DMS79 (cell line): ENCODE measurements at places on chromosomes 5 and 9.

- no peak for DNase-seq
These were observed 40.4 kb upstream of the MACIR start for GRCh38 chr5:103218164-103218563.

- no peak for DNase-seq
These were observed 136.9 kb upstream of the FBN2 start for GRCh38 chr5:128674837-128675446.

DNA sequence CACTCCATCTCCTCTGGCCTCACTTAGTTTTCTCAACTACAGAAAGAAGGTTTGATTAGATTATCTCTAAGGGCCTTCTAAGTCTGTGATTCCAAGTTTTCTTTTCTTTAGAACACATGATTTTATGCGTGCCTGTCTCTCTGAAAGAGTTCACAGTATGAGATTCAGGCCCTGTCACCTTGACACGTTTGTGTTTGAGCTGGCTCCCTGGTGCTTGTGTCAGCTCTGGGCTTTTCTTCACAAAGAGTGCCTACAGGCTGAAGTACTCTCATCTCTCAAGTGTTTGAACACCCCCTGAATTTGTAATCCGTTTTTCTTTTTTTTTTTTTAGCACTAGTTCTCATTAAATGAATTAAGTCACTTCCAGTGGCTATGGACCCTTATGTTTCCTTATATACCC lies 306.9 kb upstream of the C9orf72 start:
- DNase-seq = no peak

DNA sequence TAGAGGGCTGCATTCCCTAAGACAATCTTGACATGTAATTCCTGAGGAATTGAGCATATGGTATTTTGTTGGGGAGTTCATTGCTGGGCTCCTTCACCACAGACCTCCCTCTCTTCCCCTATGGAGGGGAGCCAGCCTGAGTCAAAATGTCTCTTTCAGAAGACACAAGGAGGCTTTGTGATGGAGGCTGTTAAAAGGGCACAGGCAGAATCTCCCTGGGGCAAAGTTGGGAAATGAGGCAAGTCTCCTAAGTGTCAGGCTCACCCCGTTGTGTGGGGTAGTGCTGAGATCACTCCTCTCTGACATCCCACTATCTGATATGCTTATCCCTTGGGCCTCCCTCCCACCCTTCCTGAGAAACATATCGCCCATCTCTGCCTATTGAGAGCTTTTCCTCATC lies 30.6 kb downstream of the GFRA3 start:
- no peak for DNase-seq

DNA sequence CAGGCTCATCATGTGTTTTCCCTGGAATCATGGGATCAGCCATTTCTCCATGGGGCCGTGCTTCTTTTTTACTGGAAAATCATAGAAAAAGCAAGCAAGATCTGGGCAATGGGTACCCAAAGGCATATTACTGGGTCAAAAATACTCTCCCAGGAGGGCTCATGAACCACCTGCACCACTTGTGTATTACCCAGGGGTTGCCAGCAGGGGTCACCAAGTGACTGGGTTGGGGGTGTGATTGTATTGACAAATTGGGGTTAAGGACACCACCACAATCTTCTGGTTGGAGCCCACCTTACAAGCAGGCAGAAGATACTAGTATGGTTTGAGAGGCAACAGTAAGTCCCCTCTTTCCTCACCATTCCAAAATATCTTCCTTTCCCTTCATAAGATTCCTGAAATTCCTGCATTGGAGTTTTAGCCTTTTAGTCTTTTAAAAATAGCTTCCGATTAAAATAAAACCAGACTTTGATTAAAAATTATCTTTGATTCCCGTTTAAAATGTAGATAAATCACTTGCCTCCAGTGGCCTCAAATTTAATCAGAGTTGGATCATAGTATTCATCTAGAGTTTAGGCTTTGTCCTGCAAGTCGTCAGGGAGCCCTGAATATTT lies 603.3 kb downstream of the KIF4B start:
- DNase-seq = no peak

- peak; percentile 13 for DNase-seq
These were observed 159.6 kb upstream of the GPR151 start for GRCh38 chr5:146675636-146676035.

DNA sequence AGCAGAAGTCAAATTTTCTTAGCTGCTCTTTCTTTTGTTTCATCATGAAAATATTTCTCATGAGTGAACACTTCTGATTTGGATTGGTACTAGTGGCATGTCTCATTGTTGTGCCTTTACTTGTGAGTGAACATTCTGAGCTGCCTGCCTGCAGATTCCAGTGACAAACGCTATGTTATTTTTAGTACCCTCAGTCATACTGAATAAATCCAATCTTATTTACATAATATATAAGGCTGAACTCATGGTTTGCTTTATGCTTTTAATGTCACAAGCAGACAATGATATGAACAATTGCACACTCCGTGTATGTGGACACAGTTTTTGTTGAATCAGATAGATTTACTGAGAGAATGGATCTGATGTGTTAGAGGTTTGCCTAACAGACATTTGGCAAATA lies 67.8 kb downstream of the ACTBL2 start:
- DNase-seq = no peak

DNA sequence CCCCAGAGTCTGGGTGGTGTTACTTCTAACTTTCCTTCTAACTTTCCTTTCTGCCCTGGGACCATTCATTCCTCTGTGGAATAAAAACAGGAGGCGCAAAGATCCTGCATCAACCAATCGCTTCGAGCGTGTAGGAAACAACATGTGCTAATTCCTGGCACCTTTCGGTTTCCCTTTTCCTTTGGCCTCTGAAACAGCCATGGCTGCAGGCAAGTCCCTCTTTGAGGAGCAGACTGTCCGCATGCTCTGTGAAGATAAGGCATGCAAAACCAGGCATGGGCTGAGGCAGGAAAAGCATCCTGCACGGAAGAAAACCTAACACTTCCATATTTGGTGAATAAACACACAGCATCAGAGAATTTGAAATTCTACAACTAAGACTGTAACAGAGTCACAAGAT lies 128.3 kb downstream of the HSD17B3 start:
- no peak for DNase-seq

DNA sequence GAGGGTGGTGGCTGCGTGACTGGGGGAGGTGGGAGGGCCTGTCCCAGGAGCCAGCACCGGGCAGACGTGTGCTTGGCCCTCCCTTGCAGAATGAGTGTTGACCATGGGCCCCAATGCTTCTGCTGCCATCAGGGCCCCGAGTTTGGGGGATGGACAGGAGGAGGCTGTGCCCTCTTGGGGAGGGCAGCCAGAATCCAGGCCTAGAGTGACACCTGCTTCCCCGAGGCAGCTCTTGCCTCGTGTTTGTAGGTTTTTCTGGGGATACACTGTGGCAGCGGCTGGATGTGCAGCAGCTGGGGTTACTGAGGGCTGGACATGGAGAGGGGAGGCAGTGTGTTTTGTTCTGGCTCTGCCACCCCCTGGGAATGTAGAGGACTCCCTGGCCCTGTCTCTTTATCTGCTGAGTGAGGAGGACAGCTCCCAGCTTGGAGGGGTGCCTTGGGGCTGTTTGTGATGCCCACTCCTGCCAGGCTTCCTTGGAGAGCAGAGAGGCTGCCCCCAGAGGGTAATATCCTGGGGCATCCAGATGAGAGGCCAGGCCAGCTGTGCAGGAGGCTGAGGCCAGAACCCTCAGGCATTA lies 22.7 kb downstream of the WNK2 start:
- no peak for DNase-seq

- DNase-seq = no peak
These were observed 28.5 kb upstream of the SLC6A3 start for GRCh38 chr5:1473746-1474145.

DNA sequence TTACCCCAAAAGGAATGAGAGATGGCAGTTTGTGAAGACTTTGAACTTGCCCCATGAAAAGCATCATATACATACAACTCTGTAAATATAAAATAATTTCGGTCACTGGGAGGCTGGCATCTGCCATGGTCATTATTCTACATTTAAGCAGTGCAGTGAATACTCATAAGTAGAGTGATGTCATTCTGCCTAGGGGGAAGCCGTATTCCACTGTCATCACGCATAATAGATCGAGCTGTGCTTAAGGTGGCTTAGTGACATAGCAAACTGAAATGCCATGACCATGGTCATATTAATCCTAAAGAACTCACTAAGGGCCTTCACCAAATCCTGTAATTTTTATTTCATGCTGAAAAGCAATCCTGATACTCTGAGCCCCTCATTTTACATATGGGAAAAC lies 42.4 kb upstream of the NR4A3 start:
- no peak for DNase-seq
